ENCODE measurements at places on chromosomes 12 and 14. TPM values are rescaled to one million over a fixed set of nuclear protein-coding genes. Genes with fewer than 3 reads are reported as not detected.
A peak's percentile ranks its signal among the peaks of the same experiment; 100 is the strongest.

- no peak for DNase-seq
Measured at GRCh38 chr14:67002994-67003753, 186.1 kb upstream of the GARIN2 start.

GRCh38 chr12:96289067-96289466, 94.9 kb downstream of the ELK3 start:
- DNase-seq = no peak

DNA sequence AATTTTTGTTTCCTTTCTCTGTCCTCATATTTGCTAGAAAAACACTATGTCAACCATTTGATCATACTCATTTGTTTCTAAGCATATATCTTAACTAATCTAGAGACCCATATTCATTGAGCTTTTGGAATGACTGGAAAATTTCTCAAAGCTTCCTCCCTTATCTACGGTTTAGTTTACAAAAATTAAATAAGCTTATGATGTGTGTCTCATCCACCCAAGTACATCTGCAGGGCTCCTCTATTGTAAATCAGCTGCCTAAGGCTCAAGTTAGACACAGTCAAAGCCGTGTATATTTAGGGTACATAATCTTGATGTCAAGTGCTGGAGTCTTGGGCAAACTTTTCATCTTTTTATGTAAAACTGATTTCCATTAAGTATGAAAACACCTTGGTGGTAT, 370.5 kb downstream of the DIO2 start:
- no peak for DNase-seq

DNA sequence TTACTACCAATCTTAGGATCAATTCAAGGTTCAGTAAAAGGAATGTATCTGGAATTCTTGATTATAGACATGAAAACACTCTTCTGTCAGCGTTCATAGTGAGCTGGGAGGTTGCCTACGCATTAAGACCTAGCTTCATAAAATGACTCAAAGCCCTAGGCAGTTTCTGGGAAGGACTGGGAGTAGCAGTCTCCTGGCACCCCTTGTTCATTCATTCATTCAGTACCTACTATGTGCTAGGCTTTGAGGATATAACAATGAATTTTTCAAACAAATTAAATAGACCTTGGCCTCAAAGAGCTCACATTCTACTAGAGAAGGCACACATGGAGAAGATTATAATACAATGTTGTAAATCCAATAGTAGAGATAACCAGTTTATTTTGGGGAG, 46.1 kb downstream of the MDM2 start:
- no peak for DNase-seq

- no peak for DNase-seq
Measured at GRCh38 chr14:92651106-92651757, 97.2 kb downstream of the LGMN start.

- no peak for DNase-seq
Measured at GRCh38 chr12:123696646-123697045, 15.5 kb upstream of the ATP6V0A2 start.

DNA sequence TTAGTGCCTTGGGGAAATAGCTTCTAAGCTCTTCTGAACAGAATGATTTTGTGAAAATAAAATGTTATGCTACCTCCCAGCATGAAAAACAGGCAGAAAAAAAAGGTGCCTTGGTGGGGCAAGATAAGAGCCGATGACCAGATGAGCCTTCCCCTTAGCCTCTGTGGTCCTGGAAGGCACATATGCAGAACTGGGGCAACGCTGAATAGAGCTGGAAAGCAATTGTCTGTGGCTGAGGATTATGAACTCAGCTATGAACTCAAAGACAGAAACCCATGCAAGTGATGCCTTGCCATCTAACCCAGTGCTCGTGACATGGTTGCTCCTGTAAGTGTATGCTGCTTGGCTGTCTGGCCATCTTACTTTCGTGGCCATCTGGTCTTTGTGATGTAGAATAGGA, 128.5 kb upstream of the FRMD6 start:
- no peak for DNase-seq

DNA sequence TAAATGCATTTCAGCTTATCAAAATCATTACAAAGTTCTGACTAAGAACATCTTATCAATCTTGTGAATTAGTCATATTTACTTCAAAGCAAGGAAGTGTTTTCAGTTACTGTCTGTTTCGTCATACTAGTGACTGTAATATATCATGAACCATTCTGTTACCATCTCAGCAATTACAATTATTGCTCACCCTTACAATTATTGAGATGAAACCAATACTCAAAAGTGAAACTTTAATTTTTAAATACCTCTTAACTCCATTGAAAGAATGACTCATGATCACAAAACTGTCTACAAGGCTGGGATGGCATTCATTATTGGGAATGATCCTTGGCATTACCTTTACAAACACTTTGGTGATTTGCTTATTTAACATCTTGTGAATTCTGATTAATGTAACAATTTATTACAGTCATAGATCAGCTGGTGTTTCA, 90.3 kb downstream of the RPS6KA5 start:
- DNase-seq = no peak

DNA sequence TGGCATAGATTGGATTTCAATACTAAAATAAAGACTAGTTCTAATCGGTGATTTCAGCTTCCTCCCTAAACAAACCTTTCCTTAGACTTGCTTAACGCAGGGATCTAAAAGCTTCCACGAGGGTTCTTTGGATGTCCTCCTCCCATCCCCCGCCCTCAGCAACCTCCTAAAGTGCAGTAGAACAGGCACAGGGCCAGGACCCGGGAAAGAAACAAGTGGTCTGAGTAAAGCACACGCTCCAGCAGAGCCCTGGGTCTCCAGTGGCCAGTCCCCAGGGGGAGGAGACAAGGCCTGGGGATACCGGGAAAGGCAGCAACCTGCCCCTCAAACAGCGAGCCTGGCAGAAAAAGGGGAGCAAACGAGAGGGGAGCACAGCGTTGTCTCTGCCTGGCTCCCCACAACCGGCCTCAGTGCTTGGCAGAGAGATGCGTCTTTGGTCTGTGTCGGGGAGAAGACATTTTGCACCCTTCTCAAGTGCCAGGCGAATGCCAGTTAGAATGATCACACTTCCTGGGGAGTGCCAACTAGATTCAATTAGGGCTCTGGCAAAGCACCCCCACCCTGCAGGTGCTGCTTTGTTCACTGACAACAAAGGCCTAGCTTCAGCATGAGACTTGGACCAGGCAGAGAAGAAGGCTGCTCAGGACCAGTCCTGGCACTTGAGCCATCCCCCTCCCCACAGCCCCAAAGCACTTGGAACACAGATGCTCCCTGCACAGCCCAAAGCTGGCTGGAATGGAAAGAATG, 17.1 kb upstream of the SLC6A12 start:
- no peak for DNase-seq

DNA sequence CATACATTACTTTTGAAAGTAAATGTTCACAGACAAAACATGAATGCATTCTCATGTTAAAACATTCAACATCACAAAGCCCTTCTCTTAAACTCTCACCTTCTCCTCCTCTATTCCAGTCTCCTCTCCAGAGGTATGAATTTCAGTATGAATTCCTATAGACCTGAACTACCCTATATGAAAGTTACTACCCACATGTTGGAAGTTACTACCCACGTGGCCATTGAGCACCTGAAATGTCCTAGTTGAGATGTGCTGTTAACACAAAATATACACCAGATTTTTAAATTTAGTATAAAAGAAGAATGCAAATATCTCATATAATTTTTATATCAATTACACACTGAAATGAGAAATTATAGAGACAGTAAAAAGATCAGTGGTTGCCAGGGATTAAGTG, 60.2 kb downstream of the PAX9 start:
- DNase-seq = no peak

DNA sequence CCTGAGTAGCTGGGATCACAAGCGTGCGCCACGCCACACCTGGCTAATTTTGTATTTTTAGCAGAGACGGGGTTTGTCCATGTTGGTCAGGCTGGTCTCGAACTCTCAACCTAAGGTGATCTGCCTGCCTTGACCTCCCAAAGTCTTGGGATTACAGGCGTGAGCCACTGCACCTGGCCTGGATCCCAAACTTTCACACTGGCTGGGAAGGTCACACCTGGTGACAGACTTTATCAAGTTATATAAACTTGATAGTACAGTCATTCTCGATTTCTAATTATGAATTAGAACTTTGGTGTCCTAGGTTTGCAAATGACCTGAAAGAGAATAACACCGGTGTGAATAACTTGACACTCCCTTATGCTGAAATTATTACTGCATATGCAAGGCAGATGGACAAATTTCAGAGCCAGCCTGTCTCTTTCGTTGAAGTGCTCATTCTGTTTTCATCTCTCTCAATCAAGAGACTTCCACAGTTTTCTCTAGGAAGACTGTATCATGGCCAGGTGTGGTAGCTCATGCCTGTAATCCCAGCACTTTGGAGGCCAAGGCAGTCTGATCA, 5.9 kb downstream of the PLBD1 start:
- DNase-seq = no peak

DNA sequence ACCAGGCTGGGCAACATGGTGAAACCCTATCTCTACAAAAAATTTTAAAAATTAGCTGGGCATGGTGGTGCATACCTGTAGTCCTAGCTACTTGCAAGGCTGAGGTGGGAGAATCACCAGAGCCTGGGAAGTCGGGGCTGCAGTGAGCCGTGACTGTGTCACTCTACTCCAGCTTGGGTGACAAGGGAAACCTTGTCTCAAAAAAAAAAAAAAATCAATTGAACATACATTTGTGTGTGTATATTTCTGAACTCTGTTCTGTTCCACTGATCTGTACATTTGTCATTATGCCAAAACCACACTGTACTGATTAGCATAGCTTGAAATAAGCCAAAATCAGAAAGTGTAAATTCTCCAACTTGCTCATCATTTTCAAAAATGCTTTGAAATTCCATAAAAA, 254.6 kb downstream of the SOX5 start:
- no peak for DNase-seq

- DNase-seq = peak; percentile 11
Measured at GRCh38 chr12:90390947-90391346, 564.0 kb downstream of the CCER1 start.

Gene RASSF9
- total RNA-seq = 5.8 TPM

Gene RGS6
- not detected for total RNA-seq

Gene GPR84
- total RNA-seq = not detected

Gene B3GNT4
- not detected for total RNA-seq

Gene VRTN
- total RNA-seq = not detected

Gene KRT72
- total RNA-seq = not detected

Gene OTUB2
- total RNA-seq = 1.4 TPM

Gene ABCC9
- 28.3 TPM for total RNA-seq

Data from osteoblast (primary cell).